KG1 (cell line): ENCODE measurements at places on chromosomes 6 and 20.

DNA sequence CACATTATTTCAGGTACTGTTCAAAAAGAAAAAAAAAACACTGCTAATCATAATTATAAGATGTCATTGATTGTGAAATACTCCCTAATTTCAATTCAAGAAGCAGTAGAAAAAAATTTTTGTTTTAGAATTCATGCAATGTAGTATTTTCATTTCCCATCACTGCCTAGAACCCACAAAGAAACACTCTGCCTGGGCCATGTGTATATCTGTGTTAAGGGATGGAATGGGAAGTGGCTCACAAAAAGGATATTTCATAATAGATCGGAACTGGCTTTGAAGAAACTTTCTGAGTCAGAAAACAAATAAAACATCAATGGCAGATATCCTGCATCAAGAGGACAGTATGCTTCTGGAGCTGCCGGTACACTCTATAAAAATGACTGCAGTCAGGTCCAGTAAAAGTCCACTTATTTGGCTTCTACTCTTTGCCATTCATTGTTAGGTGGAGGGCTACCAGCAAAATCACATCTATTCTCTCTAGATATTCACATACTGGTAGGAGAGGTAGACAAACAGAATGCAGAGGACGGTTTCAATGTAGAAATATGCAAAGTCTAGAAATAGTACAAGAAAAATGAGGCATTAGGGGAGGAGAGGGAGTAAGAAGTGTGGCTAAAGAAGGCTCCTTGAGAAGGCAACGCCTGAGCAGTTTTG is 135.0 kb upstream of the TNFAIP3 start:
- DNase-seq, result no peak

GRCh38 chr6:160428818-160429619 is 80.8 kb downstream of the SLC22A3 start:
- no peak for DNase-seq

DNA sequence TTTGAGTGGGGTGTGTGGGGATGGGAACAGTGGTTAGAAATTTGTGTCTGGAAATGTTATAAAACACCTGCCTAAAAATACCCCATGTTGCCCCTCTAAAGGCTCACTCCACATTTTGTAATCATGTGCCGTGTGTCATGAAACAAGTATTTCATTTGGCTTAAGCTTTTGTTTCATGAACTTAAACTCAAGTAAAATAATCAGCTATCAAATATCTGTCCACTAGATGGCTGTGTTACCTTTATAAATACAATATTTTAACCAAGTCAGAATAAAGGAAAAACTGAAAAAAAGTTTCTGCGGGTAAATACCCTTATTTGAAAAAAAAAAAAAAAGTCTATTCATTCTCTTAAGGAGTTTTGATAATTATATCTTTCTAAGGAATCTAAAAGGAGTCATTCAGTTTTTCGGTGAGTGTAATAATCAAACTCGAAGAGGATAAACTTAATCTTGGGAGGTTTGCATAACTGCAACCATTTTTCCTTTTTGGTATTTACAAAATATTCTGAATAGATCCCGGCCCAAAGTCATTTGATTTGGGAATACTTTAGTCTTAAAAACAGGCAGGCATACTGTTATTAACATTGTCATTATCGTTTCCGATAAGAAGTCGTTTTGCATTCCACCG is 29.9 kb upstream of the MTRF1L start:
- DNase-seq, result peak; percentile 38

GRCh38 chr6:157905590-157906342 is 75.9 kb upstream of the SYNJ2 start:
- DNase-seq, result no peak

- DNase-seq, result no peak
Observed at GRCh38 chr6:128807577-128807976, 75.4 kb upstream of the LAMA2 start.

DNA sequence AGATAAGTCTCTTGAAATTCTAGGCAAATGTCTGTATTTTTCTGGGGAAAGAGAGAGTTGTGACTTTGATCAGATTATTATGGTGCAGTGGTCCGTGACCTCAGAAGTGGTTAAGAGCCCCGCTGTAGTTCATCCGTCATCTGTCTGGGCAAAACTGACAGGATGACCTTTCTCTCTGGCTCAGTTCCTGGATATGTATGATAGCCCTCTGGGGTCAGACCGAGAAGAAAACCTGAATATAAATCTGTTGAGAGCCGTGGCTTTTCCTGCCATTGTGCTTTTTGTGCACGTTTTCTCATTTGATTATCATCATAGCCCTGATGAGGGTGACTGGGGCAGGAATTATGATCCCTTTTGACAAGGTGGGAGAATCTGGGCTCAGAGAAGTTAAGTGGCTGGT is 26.5 kb downstream of the GHRH start:
- no peak for DNase-seq

GRCh38 chr20:60299951-60300350 is 341.7 kb downstream of the CDH26 start:
- DNase-seq, result no peak

- DNase-seq, result no peak
Observed at GRCh38 chr20:2122936-2123335, 21.3 kb downstream of the STK35 start.

DNA sequence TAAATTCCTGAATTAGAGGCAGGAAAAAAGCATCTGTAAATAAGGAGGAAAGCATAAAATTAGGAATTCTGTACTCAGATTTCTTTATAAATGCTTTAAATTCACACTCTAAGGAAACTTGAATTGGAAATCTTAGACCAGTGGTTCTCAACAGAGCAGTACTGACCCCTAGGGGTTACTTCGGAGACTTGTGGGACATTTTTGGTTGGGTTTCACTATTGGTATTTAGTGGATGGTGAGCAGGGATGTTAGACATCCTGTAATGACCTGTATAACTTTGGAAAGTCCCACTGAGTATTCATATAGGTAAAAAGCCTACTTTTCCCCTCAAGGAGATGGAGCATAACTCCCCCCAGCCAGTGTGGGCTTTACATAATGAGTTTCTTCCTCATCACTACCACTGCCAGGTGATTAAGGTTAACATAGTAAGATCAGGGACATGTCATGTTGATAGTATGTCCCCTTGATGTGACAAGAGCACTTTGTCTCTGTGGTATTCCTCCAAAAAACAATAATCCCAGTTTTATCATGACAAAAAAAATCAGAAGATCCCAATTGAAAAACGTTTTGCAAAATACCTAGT is 31.0 kb downstream of the GLO1 start:
- DNase-seq, result peak; percentile 11

DNA sequence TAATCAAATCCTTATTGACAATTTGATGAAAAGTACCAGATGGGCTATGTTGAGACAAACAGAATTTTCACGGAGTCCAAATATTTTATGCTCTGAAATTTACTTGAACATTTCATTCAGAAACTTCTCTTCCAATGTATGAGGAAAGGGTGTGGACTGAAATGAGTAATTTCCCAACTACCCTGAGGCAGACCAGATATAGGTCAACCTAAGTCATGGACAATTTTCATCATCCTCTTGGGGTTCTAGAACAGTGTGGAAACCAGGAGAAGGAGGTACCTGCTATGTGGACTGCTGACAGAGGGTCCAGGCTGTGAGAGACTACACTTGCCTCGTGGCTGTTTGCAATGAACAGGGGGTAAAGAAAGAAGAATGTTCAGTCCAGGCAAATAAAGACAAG is 323.0 kb downstream of the ESR1 start:
- DNase-seq, result no peak

DNA sequence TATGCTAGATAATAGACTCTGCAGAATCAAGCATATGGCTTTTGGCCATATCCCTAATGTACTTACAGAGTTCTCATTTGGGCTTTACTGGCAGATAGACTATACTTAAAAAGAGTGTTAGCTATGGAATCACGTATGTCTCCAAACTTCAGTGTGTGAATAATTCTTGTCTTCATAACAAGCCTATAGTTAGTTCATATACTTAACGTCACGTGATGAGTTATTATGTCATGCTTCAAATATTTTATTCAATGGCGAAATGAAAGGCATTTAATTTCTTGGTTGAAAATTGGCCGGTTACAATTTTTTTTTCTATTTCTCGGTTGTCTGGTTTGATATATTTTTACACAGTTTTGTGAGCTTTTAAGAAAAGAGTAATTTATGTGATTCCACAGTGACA is 62.7 kb downstream of the MEI4 start:
- no peak for DNase-seq

GRCh38 chr6:10460096-10460495 is 45.2 kb upstream of the TFAP2A start:
- no peak for DNase-seq

- no peak for DNase-seq
Observed at GRCh38 chr6:117404548-117404947, 21.2 kb downstream of the ROS1 start.

- DNase-seq, result no peak
Observed at GRCh38 chr6:142443102-142443501, 141.3 kb downstream of the ADGRG6 start.

DNA sequence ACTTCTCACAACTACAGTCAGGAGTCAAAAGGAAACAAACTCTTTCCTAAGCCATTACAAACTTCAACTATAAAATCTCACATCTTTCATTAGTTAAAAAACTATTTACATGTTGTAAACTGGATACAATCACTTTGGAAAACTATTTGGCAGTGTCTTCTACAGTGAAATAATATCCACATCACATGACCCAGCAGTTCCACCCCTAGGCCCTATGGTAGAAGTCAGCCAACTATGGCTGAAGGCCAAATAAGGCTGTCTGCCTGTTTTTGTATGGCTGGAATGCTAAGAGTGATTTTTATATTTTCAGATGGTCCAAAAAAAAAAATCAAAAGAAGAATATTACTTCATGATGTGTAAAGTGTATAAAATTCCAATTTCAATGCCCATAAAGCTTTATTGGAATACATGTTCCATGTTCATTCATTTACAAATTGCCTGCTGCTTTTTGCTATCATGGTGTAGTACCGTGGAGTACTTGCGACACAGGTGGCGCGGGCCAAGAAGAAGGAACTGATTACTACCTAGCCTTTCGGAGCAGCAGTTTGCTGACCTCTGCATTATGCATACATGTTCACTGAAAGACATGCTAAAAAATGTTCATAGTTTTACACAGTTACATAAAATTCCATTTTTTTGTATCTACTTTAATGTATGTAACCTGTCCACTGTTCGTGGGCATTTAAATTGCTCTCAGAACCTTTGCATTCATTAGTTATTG is 129.0 kb downstream of the KIF16B start:
- DNase-seq, result no peak

DNA sequence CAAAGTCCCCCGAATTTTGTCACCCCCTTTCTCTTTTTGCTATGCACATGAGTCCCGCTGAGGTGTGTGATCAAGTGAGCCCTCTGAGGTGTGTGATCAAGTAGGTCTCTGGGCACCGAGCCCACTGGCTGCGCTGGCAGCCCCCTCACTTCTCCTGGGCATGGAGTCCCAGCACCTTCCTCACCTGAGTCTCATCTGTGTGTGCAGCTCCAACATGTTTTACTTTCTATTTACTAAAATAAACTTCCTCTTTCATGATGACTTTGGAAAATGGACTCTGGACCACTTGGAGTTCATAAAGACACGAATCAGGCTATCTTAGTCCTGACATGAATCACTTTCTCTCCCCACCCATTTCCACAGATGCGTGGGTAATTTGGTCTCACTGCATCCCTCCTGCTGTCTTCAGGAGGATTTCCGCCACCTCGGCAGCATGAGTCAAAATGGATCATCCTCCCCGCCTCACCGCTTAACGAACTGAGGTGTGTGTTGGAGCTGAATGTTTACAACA is 39.8 kb downstream of the PRDM1 start:
- DNase-seq, result no peak

- DNase-seq, result no peak
Observed at GRCh38 chr6:159769470-159769869, 7.6 kb downstream of the ACAT2 start.

DNA sequence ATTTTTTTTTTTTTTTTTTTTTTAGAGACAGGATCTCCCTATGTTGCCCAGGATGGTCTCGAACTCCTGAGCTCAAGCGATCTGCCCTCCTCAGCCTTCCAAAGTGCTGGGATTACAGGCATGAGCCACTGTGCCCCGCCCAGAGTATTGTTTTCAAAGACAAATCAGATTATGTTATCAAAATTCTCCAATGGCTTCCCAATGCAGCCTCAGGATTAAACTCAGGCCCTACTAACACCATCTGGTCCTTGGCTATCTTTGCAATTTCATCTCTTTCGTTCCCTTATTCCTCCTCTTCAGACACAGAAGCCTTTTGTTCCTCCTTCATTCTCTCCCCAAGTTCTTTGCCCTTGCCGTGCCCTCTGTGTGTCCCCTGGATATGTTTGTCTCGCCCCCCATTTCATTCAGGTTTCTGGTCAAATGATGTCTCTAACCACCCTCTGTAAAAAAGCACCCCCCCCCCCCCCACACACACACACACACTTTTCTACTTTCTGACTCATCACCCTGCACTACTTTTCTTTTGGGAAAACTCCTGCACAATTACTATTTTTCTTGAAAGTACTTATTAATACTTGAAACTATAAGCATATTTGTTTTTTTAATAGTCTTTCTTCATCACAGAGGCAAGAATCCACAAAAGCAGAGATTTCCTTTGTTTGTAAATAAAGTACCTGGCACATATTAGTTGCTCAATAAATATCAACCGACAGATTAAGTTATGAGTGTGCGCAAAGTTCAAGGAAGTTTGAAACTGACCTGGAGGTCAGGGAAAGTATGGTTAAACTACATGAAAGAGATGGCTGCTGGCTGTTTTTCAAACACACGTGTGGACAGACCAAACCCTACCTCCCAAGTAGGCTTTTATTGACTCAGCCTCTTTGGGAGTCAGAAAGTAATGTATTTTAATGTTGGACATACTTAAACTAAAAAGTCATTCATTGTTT is 16.7 kb downstream of the BTN1A1 start:
- DNase-seq, result no peak

DNA sequence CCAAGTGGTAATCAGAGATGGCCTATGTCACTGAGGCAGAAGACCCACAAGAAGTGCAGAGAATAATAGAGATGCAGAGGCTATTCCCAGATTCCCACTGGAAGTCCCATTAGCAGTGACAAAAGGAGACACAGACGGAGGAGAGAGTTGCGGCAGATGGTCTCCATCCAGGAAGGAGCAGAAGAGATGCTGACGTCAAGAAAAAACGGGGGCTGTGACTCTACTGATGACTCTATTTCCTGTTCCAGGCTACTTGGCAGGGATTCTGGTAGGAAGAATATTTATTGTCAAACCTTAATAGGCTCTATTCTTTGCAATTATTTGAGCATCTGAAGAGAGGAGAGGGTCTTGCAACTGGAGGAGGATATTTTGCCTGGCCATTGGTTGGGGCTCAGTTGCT is 246.0 kb upstream of the ECI2 start:
- DNase-seq, result no peak

- DNase-seq, result no peak
Observed at GRCh38 chr6:1379017-1379787, 10.2 kb upstream of the FOXF2 start.

- DNase-seq, result no peak
Observed at GRCh38 chr20:53814060-53814459, 220.4 kb upstream of the ZNF217 start.
